ENCODE measurements at places on chromosomes 3 and 15.

DNA sequence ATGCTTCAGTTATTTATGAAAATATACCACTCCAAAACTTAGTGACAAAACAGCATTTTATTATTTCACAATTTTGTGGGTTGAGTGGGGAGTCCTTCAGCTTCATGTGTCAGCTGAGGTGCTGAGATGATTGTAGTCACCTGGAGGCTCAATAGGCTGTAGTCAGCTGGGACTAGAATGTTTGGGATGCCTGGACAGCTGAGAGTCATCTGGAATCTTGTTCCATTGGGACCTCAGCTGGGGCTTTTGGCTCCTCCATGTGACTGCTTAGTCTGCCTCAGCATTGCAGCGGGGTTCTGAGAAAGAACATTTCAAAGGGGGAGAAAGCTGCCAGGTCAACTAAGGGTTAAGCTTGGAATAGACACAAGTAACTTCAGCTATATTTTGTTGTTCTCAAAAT is 13.4 kb downstream of the STT3B start:
- no peak for DNase-seq

DNA sequence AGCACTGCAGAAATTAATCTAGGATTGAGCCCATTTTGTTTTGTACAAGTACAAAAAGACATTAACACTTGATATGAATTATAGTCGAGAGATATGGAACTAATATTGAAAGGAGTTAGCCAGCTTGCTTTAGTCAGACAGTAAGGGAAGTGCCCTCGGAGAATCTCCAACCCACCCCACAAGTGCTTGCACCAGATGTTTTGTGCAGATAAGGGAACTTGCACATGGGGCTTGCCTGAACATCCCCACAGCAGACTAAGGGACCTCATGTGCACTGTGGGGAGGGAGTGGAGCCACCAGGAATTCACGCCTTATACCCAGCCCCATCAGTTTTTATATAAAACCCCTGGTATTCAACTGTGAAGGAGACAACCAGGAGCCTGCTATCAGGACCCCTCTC is 122.3 kb downstream of the EFHB start:
- no peak for DNase-seq

DNA sequence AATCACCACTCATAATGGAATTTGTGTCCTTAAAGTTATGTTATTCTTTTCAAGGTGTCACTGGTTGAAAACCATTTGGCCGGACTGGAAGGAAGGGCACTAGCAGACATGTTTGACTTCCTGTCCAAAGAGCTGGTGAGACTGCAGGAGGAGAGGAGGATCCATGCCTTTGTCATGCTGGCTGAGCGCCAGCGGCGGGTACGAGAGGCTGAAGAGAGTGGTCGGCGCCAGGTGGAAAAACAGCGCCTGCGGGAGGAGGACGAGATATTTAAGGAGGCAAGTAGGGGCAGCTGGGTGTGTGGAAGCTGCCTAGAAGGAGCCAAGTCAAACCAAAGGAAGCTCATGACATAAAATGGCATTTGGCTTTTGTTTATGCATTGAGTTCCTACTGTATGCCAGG is 38.0 kb upstream of the NR1I2 start:
- no peak for DNase-seq

DNA sequence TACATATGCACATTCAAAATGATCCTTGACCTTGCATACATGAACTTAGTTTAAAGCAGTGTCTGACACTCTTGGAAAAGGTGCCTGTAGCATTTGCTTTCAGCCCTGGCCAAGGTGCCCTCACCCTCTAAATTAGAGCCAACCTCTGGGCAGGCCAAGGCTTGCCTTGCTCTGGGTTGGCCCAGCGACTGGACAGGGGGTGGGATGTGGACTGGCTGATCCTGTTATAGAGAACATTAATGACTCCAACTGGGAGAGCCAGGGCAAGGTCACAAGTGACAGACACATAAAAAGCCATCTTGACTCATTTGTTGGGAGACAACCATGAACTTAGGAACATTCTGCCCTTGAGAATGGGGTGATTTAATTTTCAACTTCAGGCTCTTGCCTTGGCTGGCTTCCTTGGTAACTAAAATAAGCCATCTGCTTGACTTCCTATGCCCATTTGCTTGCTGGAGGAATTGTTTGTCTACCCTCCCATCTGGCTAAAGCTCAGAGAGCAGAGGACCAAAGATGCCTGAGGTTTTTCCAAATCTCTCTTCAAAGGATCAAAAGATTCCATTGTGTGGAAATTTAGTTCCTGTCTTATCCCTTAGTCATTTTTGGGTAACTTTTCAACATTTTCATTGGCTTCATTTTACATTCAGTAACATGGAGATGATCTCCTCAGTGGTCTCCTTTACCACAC is 403.7 kb downstream of the SOX2 start:
- DNase-seq, result no peak

GRCh38 chr3:193194371-193194770 is 46.7 kb upstream of the PLAAT1 start:
- no peak for DNase-seq

DNA sequence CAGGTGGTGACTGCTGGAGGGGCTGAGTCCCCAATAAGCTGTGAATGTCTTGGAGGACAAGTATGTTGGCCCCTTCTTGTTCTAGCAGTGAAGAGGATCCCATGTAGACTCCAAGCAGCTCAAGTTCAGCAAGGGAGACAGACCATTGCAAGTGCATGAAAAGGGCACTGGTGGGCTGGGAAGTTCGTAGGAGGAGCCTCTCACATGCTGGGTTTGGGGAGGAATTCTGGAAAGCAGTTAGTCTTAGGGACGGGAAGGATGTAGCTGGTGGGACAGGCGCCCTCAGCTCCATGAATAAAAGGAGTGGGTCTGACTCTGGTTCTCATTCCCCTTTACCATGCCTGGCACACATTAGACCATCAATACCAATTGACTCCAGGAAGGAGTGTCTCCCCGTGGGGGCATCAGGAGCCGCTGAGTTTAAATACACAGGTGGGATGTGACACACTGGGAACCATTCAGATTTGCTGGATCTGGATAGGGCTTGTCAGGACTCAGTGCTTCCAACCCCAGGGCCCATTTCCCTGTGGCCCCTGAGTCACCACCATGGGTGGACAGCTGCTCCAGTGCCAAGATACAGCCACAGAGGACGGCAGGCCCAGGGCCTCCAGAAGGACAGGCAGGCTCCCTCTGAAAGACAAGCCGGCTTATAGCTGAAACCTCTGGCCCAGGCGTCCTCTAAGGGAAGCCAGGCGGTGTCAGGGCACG is 552 bp upstream of the XYLB start:
- no peak for DNase-seq

- no peak for DNase-seq
Observed at GRCh38 chr3:167318996-167319615, 61.0 kb downstream of the ZBBX start.

DNA sequence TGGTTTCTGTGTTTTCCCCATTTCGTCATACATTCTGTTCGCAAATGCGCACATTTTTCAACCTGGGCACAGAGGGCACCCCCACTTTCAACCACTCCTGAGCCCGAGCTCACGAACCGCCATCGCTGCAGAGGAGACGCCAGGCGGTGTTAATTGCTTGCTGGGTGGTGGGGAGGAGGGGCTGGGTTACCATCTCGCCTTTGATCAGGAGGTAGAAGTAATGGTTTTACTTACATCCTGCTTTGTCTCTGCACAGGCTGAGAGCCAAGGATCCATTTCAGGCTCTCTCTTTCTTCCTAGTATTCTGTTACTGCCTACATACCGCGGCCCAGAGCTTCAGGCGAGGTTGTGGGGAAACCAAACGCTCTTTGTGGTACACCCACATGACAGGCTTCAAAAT is 177.3 kb upstream of the WNT5A start:
- peak; percentile 0 for DNase-seq

GRCh38 chr15:81115054-81115939 is 18.8 kb upstream of the CFAP161 start:
- DNase-seq, result no peak

DNA sequence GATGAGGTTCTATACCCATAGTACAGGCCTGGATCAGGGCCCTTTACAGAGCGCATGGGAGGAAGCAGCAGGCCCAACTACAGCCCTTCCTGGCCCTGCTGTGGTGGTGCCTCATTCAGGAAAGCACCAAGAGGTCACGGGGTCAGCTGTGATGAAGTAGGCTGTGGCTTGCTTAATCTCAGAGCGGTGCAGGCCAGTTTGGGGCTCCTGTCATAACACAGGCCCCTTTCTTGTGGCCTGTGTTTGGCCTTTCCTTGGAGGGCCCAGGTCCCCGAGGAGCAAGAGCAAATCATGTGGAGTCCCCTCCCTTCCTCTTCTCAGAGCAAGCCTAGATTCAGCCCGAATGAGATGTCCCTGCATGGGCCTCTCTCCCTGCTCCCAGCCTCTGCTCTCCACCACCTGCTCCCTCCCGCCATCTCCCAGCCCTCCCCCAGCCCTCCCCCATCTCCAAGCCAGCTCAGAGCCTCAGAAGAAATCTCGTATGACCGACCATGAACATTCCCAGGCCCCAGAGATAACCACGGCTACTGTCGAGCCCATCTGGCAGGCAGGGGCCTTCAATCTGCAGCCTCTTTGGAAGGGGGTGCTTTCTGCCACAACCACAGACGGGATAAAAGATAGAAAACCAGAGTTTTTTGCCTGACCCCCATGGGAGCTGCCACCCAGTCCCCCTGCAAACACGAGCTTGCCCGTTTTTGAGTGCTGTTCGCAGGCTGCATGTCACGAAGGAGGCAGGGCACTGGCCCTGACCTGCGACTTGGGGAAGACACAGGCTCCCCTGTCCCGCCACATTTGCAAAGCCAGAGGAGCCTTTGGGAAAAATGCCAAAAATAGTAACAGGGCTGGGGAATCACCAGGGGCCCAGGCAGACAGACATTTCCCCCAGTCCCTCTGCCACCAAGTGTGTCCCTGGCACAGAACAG is 32.3 kb upstream of the DUSP7 start:
- no peak for DNase-seq

DNA sequence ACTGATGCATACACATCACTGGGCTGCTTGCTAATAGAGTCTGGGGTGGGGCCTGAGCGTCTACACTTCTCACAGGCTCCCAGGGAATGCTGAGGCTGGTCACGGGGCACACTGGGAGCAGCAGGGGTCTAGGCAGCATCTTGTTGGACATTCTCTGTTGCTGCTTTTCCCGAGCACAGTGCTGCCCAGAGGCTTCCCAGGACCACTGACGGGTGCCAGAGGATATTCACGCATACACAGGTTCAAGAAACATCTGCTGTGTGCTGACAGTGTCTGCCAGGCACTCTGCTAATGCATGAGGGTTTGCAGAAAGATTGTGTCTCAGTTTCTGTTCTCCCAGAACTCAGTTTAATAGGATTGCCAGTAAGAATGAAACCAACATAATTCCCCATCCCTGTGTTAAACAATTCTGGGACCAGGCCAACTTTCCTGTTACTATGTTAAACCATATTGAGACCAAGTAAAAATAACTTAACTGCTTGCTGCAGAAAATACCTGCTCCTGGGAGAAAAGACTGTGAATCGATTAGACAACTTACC is 23.9 kb upstream of the BCL2L10 start:
- no peak for DNase-seq

GRCh38 chr3:11085093-11085840 is 69.0 kb upstream of the HRH1 start:
- no peak for DNase-seq

- no peak for DNase-seq
Observed at GRCh38 chr3:37474901-37475331, 300.5 kb upstream of the LRRFIP2 start.

- no peak for DNase-seq
Observed at GRCh38 chr3:69085168-69085832, 563 bp downstream of the ARL6IP5 start.

DNA sequence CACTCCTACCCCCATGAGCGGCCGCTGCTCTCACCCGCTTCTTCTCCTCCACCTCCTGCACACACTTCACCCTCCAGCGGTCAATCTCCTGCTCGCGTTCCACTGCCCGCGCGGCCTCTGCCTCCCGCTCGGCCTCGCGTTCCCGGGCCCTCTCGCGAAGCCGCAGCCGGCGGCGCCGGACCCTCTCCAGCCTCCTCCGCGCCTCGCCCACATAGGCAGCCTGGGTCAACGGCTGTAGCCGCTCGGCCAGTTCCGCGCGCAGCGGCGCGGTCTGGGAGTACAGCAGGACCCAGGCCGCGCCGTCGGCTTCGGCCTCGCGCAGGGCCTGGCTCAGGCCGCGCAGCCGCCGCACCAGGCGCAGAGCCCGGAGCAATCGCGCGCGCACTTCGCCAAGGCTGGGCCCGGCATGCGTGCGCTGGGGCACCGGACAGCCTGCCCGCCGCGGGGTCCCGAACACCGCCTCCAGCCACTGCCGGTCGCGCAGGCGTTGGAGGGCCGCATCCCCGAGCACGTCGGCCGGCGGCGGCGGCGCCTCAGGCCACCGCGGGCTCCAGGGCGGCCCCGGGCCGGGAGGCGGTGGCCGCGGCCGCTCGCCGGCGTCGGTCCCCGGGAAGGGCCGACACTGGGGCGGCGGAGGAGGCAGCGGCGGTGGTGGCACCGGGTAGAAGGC is 595 bp downstream of the PDCD7 start:
- DNase-seq, result no peak

- no peak for DNase-seq
Observed at GRCh38 chr15:23860290-23861245, 173.5 kb upstream of the NDN start.

GRCh38 chr3:137866933-137867332 is 102.8 kb downstream of the SOX14 start:
- no peak for DNase-seq

DNA sequence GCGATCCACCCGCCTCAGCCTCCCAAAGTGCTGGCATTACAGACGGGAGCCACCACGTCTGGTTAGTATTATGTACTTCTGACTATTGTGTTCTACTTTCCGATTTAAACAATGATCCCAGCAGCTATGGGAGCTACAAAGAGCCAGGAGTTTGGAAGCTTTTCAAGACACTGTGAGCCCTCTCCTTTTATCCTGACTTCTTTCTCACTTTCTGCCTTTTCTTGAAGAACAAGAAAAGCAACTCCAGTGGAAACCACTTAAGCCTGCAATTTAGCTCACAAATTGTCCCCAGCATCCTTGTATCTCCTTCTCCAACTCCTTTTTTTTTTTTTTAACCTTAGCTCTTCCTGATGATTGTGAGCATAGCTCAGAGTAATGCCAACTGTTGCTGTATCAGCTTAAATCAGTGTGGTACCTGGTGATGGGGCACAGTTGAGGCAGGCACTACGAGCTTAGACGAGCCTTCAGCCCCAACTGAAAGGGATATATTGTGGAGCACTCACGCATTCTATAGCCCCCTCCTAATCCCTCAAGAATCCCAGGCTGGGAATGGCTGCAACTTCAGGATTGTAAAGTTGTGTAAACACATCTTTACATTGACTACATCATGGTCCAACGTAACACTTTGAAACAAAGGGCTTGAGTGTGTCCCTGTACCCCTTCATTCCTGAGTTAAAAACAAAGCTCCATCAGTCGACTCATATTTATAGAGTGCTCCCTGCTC is 677.0 kb downstream of the FHIT start:
- no peak for DNase-seq

DNA sequence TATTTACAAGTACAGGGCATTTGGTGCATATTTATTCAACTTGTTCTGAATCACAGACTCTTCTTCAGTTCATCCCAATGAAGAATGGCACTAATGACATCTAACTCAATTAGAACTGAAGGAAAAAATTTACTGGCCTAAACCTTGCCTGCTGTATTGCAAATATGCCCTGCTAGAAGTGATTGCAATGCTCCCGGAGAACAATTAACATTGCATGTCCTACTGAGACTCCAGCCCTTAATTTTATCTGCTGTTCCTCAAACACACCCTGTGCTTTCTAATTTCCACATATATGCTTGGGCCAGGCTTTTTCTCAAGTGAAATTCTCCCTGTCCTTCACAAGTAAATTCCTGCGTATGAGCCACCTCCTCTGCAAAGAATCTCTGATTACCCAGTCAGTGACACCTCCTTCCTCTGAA is 8.3 kb downstream of the ACKR4 start:
- DNase-seq, result no peak

All from stimulated activated CD4-positive, alpha-beta T cell treated with anti-CD3 and anti-CD28 coated beads, Interleukin-12 subunit alpha, Interleukin-12 subunit beta, amount 100 ng/mL, for 48 hours (primary cell).